ENCODE measurements at places on chromosomes 12 and 14.

DNA sequence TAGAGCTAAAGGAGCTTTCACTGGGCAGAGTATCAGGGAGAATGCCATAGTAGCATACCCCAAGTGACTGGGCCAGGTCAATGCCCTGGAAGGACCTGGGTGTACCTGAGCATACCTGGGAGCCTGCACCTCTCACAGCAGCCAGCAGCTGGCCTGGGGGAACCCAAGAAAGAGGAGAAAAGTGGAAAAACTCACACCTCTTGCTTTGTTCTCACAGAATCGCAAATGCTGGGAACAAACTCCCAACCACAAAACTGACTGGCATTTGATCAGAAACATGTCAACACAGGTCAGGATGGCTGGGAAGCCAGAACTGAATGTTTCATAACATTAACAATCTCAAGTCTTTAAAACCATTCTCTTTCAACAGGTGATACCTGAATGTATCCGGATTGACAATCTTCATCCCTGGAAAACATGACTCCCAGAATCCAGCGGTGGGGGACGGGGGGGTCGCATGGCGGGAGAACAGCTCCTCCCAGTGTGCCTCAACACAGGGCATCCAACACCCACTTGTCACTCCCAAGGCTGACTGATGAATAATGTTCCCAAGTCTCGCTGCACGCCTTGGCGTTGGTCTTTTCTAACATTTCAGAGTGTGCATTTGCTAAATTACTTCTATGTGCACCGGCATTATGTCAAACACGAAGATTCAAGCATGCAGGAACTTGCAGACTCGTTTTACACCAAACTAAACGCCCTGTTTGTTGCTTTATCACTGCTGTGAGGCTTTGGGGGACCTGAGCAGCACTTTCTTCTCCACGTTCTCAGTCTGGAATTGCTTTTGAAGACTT lies 7.9 kb downstream of the FOXN3 start:
- DNase-seq = no peak

DNA sequence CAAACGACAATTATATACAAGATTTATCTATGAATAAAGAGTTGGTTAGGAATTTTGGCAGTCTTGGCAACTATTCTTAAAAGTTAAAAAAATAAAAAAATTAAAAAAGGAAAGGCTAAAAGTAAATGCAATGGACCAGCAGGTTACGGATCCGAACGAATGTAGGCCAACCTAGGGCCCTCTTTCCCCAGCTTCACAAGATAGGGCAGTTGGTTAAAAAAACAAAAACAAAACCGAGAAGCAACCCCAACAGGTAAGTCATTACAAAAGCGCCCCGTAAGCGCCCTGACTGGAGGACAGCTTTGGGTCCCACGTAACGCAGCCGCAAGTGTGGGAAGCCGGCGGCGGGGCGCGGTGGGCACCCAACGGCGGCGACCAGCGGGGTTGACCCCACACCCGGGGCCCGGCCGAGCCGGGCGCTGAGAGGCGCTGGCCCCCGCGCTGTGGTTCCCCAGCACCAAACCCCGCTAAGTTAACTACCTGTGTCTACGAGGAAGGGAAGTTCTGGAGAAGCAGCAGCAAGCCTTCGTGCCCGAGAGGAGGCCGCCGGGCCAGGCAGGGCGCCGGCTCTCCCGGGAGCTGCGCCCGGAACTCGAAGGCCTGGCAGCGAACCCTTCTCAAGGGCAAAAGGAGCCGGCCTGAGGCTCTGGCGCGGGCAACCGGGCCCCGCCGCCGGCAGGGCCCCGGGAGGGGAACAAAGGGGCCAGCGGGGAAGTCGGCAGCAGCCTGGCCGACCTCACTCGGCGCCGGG lies 882 bp downstream of the HECTD1 start:
- peak; percentile 62 for DNase-seq

- DNase-seq = no peak
Observed at GRCh38 chr14:23013054-23013748, 3.3 kb upstream of the C14orf93 start.

DNA sequence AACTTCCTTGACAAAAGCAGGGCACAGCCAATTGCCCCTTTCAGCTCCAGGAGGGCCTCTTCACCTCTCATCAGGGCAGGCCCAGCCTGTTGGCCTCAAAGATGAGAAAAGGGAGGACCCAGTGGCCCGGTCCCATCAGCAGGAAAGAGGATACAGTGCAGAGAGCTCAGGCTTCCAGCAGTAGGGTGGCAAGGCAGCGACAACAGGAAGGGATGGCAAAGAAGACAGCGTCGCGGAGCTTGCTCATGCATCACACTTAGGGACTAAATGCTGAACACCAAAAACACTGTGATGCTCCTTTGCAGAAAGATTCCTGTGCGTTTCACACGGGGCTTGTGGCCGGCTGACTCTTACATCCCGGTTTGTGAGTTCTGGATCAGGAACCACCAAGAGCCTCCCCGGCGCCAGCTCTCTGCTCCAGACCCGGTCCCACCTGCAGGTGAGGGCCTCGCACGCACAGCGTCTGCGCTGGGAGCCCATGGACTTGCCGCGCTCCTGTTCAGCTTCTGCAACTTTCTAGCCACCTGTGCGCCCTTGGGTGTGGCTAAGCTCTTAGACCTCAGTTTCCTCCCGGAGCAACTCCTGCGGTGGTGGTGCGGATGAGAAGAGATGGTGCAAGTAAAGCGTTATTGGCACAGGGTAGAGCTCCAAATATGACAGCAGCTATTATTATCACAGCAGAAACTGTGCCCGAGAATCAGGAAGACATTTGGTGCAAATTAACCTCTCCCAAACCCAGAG lies 15.3 kb upstream of the BCL7A start:
- DNase-seq = peak; percentile 17

DNA sequence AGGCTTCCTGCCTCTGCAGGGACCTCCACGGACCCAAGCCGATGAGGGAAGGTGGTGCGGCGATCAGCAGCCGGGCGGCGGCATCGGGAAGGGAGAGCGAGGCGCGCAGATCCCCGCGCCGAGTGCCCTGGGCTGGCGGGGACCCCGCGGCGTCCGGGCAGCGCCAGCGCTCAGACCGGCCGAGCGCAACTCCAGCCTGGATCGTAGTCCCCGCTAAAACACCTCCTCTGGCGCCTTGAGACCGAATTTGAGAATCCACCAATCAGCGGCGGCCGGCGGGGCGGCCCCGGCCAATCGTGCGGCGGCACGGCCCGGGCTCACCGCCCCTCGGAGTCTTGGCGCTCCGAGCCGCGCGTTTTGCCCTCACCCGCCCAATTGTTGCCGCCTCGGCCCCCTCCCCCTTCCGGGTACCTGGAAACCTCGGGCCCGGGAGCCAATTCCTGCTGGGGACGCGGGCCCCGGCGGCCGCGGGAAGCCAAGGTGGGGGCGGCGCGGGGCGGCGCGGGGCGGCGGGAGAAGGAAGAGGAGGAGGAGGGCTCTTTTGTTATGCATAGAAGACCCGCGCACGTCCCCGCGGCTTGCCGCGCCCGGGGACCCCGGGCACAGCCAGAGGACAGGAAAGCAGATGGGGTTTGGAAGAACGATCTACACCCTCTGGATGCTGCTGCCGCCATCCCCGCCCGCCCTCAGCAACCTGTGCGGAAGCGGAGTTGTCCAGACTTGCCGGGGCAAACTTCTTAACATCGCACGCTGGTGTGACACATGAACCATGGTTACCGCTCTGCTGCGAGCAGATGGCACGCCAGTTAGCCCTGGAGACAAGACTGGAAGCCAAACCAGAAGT lies at the start of gene E2F7:
E2F7 (minus strand) TSS at position 209 of the 844 bp plus-strand sequence. CDS start 934 bp downstream, outside the sequence.
- DNase-seq = peak; percentile 88

GRCh38 chr14:32494609-32495434 lies 165.7 kb downstream of the AKAP6 start:
- DNase-seq = no peak

DNA sequence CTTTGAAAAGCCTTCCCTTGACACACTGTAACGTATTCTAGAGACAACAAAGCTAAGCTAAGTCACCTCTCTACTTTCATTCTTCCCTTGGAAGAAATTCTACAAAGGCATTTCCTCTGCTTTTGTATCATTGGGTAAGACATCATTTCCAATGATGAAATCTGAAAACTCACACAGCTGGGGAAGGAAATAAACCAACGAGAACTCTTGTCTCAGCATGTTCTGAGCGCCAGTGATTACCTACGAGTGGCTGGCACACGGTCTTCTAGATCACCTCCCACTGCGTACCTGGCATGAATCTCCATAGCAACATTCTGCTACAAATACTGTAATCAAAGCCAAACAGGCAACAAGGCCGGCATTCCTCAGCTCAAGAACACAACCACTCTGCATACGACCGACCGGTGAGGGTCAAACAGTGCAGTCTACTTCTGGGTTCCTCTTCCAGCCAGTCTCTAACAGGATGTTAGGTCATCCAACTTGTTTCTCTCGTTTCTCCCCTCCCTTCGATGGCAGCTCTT lies 7.6 kb downstream of the VPS37B start:
- DNase-seq = peak; percentile 86

- no peak for DNase-seq
Observed at GRCh38 chr12:95413576-95413975, 60.4 kb upstream of the METAP2 start.

DNA sequence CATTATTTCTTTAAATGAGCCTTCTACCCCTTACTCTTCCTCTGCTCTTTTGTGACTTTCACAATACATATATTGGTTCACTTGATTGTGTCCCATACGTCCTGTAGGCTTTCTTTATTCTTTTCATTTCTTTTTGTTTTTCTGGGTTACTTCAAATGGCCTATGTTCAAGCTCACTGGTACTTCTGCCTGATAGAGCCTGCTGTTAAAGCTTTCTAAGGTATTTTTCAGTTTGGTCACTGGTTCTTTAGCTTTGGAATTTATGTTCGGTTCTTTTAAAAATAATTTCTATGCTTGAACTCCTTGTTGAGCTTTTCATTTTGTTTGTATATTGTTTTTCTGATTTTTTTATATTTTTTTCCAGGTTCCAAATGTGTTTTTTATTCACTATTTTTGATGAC lies 81.9 kb downstream of the E2F7 start:
- no peak for DNase-seq

DNA sequence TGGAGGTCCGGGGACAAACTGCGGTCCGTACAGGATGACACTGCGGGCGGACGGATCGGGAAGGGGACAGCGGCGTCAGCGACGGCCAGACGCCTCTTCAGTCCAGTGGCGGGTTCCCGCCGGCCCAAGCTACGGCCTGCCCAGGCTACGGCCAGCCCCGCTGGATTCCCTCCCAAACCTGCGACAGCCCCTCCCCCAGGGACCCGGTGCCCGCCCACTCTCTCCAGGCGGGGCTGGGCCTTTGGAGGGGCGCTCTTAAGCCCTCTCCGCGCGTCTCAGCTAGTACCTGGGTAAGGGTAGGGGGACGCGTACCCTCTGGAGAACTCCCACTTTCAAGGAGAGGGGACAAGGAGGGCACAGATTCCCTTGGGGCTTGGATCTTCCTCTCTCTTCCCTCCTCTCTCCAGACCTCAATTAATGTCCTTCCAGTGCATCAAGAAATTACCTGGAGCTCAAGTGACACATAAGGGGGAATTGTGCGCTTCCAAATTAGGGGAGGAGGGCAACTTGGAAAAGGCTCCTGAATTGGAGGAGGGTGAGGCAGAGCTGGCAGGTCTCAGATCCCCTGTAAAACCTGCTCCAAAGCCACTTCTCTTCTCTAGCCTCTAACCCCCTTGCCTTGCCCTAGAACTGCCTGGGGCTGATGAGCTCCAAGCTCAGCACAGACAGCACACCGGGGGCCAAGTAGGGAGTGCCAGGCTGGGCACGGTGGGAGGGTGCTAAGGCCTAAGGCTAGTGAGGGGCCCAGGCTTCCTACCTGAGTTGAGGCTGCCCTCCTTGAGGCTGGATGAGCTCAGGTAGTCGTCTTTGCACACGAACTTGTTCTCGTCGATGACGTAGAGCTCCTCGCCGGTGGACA lies 3.1 kb downstream of the LHX5 start:
- DNase-seq = no peak

DNA sequence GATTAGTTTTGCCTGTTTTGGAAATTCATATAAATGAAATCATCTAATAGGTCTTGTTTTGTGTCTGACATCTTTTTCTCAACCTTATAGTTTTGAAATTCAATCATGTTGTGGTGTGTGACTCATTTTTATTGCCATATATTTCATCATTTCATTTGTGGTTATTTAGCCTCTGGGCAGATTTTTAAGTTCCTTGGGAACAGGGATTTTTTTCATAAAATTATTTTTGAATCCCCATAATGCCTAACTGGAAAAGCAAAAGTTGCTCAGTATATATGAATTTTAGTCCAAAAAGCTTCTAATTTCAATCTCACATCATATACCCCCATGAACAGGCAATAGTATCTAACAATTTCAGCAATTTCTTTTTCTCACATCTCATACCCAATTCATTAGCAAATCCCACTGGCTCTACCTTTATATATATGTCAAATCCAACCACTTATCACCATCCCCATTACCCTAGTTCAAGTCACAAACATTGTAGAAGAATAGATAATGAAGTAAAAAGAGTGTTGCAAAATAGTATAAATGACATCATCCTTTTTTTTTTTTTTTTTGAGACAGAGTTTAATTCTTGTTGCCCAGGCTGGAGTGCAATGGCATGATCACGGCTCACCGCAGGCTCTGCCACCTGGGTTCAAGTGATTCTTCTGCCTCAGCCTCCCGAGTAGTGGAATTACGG lies 2.6 kb upstream of the OR6J1 start:
- DNase-seq = no peak

DNA sequence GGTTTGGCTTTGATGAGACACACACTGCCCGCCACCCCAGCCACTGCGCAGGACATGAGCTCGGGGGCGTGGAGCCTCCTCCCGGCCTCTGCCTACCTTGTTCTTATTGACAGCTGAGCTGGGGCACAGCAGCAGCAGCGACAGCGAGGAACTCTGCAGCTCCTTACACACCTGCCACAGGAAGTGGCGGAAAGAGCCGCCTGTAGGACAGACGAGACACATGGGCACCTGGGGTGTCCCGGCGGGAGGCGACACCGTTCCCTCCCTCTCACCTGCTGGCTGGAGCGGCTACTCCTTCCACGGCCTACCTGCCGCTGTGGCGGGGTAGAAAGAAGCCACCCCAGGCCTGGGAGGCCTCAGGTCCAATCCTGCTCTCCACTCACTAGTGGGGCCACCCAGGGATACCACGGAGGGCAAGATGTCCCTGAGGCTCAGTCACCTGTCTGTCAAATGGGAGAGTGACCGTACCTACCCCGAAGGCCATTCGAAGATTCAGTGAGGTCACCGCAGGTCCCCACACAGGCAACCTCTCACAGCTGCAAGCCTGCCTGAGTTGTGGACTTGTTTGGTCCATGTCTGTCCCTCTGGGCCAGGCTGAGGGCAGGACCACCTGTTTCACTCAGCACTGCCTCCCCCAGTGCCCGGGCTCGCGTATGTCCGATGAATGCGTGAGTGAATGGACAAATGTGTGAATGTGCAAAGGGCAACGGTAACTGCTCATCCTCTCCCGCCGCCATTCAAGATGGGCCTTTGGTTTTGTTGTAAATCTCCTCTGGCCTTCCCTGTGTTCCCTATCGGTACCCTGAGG lies 42.6 kb downstream of the TRAFD1 start:
- no peak for DNase-seq
